Activated CD8-positive, alpha-beta memory T cell treated with anti-CD3 and anti-CD28 coated beads for 1 hour (primary cell): ENCODE measurements at places on chromosomes 5 and 9.

DNA sequence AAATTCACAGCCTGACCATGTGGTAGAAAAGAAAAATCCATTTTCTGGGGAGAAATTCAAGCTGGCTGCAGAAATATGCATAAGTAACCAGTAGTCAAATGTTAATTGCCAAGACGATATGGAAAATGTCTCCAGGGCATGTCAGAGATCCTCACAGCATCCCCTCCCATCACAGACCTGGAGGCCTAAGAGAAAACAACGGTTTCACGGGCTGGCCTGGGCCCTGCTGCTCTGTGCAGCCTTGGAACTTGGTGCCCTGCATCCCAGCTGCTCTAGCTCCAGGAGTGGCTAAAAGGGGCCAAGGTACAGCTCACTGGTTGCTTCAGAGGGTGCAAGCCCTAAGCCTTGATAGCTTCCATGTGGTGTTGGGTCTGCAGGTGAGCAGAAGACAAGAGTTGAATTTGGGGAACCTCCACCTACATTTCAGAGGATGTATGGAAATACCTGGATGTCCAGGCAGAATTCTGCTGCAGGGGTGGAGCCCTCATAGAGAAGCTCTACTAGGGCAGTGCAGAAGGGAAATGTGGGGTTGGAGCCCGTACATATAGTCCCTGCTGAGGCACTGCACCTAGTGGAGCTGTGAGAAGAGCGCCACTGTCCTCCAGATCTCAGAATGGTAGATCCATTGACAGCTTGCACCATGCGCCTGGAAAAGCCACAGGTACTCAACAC is 49.7 kb downstream of the PTBP3 start:
- no peak for DNase-seq

- no peak for DNase-seq
Measured at GRCh38 chr5:138702166-138703077, 50.8 kb upstream of the CTNNA1 start.

GRCh38 chr9:83537331-83538171 is 650 bp downstream of the FRMD3 start:
- no peak for DNase-seq

- no peak for DNase-seq
Measured at GRCh38 chr5:133714161-133714915, 102.0 kb upstream of the FSTL4 start.

GRCh38 chr9:105444130-105444529 is 3.7 kb upstream of the FSD1L start:
- DNase-seq, result no peak

- DNase-seq, result no peak
Measured at GRCh38 chr5:143251946-143252345, 151.5 kb downstream of the NR3C1 start.

DNA sequence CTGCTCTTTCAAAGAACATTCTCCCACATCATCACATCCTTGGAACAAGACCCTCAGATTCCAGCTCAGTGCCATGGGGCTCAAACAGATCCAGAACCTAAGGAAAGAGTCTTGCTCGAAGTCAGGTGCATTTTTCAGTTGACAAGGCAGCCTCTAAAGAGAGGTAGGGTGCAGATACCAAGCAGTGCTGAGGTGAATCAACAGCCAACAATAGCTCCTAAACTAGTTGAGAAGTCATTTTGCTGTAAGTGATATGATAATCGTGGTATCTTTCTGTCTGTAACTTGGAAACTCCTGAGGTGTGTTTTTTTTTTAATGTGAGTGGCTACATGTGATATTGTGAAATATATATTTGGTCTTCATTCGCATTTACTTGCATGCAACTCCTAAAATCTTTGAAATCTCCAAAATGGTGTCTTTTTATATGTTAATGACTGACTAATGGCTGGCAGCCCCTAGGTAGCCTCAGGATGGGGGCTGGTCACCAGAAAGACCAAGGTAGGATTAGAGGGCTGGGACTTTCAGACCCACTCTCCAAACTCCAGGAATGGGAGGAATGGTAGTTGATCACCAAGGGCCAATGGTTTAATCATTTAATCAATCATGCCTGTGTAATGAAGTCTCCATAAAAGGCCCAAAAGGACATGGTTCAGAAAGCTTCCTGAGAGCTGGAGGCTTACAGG is 96.6 kb downstream of the SERINC5 start:
- no peak for DNase-seq

DNA sequence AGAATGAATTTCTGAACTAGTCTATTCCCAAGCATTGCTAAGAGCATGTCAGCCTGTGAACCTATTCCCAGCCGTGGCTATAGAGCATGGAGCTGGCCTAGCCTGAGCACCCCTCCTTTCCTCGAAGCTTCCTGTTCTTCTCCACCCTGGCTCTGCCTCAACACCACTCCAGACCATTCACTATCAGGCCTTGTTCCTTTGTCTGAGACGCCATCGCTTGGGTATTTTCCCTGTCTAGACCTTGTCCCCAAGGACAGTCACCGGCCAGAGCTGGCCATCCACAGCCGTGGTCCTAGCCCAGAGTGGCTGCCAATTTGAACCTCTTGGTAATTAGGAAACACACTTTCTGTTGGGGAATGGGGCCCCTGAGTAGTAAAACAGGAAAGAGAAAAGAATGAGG is 105.8 kb downstream of the LIFR start:
- DNase-seq, result no peak

- no peak for DNase-seq
Measured at GRCh38 chr9:128394379-128395168, 23.4 kb downstream of the URM1 start.

GRCh38 chr5:65126542-65127069 is 355.1 kb downstream of the ADAMTS6 start:
- DNase-seq, result no peak

GRCh38 chr5:121489972-121490371 is 361.7 kb upstream of the FTMT start:
- no peak for DNase-seq

DNA sequence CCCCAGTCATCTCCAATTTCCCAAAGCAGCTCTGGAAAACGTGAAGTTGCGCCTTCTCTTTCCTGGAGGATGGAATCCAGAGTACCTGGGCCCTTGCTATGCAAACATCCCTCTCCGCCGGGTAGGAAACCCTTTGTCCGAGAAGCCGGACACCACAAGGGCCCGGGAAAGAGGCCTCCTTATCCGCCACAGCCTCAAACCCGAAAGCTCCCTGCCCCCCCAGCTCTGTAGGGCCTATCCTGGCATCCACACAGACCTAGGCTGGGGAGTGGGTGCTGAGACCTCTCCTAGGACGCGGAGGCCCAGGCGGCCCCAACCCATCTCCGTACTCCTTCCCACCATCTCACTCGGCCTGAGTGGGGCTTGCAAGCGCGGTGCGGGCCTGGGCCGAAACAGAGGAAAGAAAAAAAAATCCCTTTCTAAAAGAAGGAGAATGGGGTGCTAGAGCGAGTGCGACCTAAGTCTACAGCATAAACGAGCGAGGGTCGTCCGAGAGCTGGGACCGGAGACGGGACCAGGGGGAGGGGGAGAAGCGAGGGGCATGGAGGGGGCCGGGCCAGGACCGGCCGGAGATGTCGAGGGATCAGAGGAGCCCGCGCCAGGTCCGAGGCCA is 624 bp downstream of the FBXW11 start:
- DNase-seq, result no peak
